ENCODE measurements at places on chromosomes 7 and 10.

DNA sequence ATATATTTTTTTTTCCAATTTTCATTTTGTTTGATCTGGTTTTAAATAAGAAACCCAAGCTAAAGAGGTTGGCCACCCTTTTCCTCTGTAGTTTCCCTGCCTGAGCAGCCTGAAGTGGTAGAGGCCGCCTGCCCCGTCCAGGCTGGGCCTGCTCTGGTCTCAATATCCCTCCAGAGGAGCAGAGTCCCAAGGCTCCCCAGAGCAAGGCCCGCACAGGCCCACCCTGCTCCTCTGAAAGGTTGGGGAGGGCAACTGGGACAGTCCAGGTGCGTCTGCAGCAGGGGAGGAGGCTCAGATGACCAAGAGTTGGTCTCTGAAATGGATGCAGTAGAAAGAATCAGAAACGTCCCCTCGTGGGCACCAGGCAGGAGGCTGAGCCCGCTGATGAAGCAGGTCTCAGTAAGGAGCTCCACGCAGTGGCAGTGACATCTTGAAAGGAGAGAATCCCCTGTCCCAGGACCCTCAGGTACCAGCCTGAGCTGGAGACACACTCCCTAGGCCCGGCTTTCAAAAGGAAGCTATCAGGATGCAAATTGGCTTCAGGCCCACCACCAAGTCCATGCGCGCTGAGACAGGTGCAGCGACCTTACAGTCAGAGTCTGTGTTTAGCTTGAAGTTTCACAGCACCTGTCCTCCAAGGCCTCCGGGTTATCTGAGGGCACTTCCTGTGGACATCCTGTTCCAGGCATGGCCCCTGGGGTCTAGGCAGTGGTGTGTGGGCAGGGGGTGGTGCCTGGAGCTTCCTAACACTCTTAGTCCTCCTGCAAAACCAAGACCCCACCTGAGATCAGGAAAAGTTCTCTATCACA, 37.7 kb downstream of the EN2 start:
- no peak for DNase-seq

- no peak for DNase-seq
Measured at GRCh38 chr7:117323305-117323850, 520 bp upstream of the WNT2 start.

- no peak for DNase-seq
Measured at GRCh38 chr7:78433421-78433820, 634.8 kb downstream of the PHTF2 start.

GRCh38 chr7:118802726-118803125, 578.2 kb downstream of the ANKRD7 start:
- no peak for DNase-seq
